ENCODE measurements at places on chromosomes 1 and 21. TPM values are rescaled to one million over a fixed set of nuclear protein-coding genes. Genes with fewer than 3 reads are reported as not detected.
A peak's percentile ranks its signal among the peaks of the same experiment; 100 is the strongest.

GRCh38 chr1:147851149-147851548 lies 51.4 kb upstream of the GJA8 start:
- DNase-seq: no peak

GRCh38 chr1:56070601-56071000 lies 508.8 kb downstream of the PLPP3 start:
- DNase-seq: no peak

GRCh38 chr1:221462345-221462744 lies 279.5 kb downstream of the DUSP10 start:
- no peak for DNase-seq

DNA sequence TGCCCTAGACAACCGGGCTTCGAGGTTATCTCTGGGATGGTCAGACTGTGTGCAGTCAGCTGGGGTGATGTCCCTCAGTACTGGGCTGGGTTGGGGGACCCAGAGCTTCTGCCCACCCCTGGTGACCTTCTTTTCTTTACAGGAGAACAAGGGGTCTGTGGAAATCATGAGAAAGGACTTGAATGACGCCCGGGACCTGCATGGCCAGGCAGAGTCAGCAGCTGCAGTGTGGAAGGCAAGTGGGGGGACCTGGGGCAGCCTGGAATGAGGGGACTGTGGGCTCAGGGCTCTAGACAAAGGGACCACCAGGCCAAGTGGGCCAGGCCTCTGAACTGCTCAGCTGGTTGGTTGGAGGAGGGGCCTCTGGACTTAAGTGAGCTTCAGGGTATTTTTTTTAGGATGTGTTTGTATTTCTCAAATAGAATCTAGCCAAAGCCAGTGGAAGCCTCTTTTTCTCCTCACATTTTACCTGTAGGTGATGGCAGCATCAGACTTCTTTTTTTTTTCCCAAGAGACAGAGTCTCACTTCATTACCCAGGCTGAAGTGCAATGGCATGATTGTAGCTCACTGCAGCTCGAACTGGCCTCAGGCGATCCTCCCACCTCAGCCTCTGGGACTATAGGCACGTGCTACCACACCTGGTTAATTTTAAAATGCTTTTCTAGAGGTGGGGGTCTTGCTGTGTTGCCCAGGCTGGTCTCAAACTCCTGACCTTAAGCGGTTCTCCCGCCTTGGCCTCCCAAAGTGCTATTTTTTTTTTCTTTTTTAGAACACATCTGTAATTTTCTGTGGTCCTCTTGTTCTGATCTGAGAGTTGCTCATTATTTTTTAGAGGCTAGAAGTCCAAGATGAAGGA lies 1.9 kb downstream of the RNF187 start:
- DNase-seq: no peak

DNA sequence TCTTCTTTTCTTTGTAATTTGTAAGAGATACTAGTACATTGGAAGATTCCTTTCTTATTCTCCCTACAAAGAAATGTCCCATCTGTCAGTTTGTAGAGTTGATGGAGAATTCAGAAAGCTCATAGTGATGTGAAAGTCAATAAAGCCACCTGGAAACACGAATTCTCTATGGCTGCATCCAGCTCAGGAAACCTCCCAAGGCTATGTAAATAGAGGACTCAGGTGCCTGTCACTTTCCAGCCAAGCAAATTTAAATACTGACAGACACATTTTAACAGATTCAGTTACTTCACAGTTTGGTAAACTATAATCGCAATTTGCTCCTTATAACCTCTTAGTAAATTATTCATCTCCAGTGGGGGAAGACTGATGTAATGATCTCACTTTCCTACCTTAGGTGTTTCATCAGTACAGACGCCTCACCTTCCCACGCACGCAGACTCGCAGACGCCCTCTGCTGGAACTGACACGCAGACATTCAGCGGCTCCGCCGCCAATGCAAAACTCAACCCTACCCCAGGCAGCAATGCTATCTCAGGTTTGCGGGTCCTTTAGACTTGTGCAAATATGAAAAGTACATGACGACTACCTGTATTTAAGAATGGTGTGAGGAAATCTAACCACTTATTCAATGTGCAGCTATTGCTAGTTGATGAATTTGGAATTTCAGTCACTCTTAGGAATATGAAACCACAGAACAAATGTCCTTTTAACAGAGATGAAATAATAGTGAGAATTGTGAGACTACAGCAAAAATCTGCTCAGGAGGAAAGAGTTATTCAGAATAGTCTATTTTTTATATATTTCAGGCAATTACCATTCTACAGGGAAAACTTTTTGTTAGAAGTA lies 60.6 kb downstream of the PTPRC start:
- peak; percentile 82 for DNase-seq

GRCh38 chr1:19393046-19393445 lies 80.9 kb downstream of the SLC66A1 start:
- DNase-seq: peak; percentile 84

DNA sequence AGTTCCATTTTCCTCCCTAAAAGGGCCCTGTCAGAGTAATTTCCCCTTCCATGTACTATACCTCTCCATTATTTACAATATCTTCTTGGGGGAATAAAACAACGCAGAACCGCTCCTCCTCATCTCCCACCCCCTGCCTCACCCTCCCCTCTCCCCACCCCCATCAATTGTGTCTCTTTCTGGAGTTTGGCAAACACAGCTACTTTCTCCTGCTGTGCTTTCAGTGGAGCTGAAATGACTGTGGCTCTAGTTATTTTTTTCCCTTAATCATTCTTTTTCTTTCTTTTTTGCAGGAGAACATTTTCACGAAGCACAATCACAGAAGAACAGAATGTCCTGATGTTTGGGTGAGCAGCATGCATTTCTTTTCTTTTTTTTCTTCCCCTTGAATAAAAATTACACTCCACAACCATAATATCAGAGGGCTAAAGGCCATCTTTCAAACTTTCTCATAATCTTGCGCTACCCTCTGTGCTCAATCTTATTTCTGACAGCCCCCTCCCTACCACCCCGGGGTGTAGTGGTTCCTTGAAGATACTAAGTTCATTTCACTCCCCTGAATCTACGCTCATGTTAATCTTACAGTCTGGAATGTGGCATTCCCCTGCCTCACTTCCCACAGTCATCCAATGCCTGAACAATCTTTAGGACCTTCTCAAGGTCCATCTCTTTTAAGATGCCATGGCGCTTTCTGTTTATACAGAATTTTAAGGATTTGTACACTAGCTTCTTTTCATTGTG lies 8.8 kb upstream of the PLXNA2 start:
- no peak for DNase-seq

GRCh38 chr1:57898531-57898930 lies 474.7 kb upstream of the DAB1 start:
- DNase-seq: no peak

DNA sequence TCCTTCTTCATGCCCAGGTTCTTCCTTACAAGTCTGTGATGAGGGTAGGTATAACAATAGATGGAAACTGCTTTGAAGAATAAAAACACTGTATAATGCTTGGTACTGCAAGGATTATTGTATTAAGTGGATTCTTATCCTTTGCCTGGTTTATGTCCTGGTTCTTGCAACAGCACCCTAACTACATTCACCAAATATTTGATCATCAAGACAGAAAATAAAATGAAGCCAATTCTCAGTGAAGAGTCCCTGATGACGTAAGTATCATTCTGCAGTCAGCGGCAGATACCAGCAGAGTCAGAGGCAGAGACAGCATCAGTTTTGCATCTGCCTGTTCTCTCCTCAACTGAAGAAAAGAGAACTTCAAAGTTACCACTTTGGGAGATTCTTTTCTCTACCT lies 19.7 kb downstream of the ARHGEF11 start:
- no peak for DNase-seq

GRCh38 chr1:34918386-34918976 lies 11.0 kb downstream of the DLGAP3 start:
- no peak for DNase-seq

DNA sequence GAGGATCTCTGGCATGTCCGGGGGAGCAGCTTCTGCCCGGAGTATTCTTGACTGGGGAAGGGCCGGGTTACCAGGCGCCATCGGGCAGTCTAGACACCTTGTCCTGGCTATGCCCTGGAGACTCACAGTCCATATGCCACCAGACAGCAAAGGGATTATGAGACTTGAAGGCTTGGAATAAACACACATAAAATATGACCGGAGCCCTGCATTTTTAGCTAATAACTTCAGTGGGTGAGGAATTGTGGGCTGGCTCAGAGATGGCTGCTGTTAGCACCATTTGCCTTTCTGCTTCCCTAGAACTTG lies 15.5 kb downstream of the NTPCR start:
- DNase-seq: no peak

DNA sequence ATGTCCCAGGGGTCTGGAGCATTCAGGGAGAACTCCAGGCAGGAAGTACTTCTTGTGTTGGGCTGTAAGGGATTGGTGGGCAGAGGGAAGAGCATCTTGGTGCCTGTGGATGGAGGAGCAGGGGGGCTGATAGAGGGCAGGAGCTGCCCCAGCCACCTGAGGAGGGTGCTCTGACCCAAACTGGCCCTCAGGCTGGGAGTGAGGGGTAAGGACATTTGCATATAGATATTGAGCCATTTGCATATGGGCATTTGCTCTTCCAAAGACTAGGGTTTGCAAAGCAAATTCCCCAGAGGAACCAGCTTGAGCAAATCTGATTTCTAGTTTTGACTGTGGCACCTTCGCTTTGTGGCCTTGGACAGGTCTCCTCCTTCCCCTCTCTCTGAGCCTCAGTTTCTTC lies 18.2 kb downstream of the ZNF362 start:
- no peak for DNase-seq

DNA sequence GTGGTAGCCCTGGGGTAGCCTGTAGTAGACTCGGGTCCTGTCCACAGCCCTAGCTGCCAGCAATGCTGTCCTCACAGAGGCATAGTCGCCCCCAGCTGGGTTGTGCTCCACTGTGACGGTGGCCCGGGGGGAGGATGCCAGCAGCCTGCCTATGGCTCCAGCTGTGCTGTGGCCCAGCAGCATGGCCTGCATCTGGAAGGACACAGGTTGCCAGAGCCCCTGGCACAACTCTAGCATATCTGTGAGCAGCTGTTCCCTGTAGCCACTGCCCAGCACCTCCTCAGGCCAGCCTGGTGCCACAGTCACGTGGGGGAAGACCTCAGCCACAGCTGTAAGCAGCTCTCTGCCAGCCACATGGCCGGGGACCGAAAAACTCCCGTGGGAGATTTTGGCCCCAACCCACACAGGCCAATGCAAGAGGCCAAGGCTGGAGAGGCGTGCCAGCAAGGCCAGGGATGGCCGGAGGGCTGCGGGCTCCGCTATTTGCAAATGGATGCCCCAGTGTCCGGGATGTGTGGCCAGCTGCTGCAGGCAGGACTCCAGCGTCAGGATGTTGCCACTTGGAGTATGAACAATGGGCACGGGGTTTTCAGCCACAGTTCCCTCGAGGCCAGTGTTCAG lies 13.9 kb downstream of the FAM151A start:
- DNase-seq: peak; percentile 79

GRCh38 chr21:37758982-37759381 lies 157.3 kb downstream of the KCNJ6 start:
- DNase-seq: no peak

DNA sequence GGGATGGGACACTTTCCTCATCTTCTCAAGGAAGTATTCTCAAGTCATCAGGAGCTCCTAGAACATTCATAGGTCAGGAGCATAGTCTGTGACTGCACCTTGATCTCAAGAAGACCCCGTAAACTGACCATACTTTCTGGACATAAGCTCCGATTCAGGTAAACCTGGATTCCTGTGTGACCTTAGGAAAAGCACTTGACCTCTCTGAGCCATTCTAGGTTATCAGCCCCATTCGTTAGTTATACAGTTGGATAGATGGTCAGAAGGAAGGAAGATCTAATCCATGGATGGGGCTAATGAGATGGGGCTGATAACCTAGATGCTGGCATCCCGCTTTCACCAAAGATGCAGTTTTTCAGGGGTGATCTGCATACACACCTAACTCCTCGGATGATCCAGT lies 114.3 kb downstream of the EPHB2 start:
- no peak for DNase-seq

DNA sequence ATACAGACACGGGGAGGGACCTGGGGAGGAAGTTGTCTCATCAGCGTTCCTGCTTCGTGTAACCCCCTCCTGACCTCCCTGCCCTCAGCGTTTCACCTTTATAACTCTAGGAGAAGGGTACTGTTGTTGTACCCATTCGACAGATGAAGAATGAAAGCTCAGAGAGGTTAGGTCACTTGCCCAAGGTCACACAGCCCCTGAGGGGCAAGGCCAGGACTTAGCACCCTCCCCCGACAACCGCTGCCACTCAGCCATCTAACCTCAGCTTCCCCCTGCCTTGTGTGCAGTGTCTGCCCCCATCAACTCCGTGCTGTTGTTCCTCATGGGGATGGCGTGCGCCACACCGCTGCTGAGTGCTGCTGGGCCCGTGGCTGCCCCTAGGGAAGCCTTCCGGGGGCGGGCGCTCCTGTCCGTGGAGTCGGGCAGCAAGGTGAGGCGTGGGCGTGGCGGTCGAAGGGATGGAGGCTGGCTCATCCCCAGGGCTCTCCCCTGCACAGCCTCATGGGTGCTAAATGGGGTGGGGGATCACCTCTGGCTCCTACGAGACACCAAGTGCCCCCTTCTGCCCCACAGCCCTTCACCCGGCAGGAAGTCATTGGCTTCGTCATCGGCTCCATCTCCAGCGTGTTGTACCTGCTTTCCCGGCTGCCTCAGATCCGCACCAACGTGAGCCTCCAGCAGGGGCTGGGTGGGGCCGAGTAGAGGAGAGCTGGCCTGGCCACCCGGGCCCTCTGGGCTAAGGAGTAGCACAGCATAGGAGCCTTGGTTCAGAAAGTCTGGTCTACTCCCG lies 14.0 kb downstream of the SLC66A1 start:
- DNase-seq: no peak

- DNase-seq: no peak
Measured at GRCh38 chr1:67977756-67978155, 72.7 kb downstream of the DIRAS3 start.

GRCh38 chr1:27011976-27012563 lies 580 bp downstream of the TENT5B start:
- DNase-seq: no peak

- no peak for DNase-seq
Measured at GRCh38 chr1:43881415-43881814, 52.2 kb upstream of the ARTN start.

The FCRL6 gene
- 1.0 TPM for polyA plus RNA-seq

The DENND2D gene
- polyA plus RNA-seq: 90.3 TPM

The LDLRAD1 gene
- not detected for polyA plus RNA-seq

The BCL10 gene
- polyA plus RNA-seq: 14.4 TPM

The SLC45A3 gene
- 41.5 TPM for polyA plus RNA-seq

The THEM5 gene
- polyA plus RNA-seq: not detected

The SPATA46 gene
- polyA plus RNA-seq: not detected

The PTGS2 gene
- polyA plus RNA-seq: 0.20 TPM

The FCER1A gene
- polyA plus RNA-seq: not detected

The KCNT2 gene
- 0.04 TPM for polyA plus RNA-seq

The TMPRSS2 gene
- 0.06 TPM for polyA plus RNA-seq

The SPTA1 gene
- polyA plus RNA-seq: 0.45 TPM

All from spleen (tissue), 13 donors.